ENCODE measurements at places on chromosomes 13 and 19.

GRCh38 chr13:61192826-61193225 lies 222.8 kb downstream of the PCDH20 start:
- no peak for DNase-seq

DNA sequence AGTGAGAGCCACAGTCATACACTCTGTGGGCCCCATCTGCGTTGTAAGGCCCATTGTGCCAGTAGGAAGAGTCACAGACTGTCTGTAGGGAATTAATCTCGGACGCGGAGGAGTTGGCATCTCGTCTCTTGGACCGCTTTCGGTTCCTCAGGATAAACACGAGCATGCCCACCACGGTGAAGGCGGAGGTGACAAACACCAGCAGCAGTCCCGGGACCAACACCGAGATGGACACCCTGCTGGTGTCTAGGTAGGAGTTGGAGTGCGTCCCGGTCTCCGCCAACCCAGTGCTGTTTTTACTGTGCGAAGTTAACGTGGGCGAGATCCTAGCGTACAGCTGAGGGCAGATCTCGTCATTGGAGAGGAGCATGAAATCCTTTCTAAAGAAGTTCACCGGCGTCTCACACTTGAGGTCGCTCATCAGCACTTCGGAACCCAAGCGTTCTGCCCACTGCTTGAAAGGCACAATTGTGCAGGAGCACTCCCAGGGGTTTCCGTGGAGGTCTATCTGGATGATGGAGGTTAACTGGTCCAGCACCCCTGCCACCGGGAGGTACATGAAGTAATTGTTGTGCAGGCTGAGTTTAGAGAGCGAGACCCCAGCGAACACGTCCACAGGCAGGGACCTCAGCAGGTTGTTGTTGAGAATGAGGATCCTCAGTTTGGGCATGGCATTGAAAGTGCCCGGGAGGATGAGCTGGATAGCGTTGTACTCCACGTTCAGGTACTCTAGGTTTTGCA lies 2.7 kb downstream of the SLITRK1 start:
- DNase-seq: no peak

- no peak for DNase-seq
Observed at GRCh38 chr13:105871768-105872167, 663.7 kb downstream of the EFNB2 start.

- DNase-seq: no peak
Observed at GRCh38 chr13:110759710-110760109, 46.2 kb downstream of the ING1 start.

DNA sequence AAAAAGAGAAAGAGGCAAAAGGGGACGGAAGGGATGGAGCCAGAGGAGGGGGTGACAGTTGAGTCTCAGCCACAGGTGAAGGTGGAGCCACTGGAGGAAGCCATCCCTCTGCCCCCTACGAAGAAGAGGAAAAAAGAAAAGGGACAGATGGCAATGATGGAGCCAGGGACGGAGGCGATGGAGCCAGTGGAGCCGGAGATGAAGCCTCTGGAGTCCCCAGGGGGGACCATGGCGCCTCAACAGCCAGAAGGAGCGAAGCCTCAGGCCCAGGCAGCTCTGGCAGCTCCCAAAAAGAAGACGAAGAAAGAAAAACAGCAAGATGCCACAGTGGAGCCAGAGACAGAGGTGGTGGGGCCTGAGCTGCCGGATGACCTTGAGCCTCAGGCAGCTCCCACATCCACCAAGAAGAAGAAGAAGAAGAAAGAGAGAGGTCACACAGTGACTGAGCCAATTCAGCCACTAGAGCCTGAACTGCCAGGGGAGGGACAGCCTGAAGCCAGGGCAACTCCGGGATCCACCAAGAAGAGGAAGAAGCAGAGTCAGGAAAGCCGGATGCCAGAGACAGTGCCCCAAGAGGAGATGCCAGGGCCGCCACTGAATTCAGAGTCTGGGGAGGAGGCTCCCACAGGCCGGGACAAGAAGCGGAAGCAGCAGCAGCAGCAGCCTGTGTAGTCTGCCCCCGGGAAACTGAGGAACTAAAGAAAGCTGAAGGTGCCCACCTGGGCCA lies 2.5 kb downstream of the POLR1G start:
- DNase-seq: no peak

Measured in adrenal gland (tissue), 19 donors.